ENCODE measurements at places on chromosomes 3 and 15.

- no peak for DNase-seq
Observed at GRCh38 chr3:172201136-172201869, 161.9 kb downstream of the FNDC3B start.

- no peak for DNase-seq
Observed at GRCh38 chr3:61934505-61934871, 373.1 kb downstream of the PTPRG start.

DNA sequence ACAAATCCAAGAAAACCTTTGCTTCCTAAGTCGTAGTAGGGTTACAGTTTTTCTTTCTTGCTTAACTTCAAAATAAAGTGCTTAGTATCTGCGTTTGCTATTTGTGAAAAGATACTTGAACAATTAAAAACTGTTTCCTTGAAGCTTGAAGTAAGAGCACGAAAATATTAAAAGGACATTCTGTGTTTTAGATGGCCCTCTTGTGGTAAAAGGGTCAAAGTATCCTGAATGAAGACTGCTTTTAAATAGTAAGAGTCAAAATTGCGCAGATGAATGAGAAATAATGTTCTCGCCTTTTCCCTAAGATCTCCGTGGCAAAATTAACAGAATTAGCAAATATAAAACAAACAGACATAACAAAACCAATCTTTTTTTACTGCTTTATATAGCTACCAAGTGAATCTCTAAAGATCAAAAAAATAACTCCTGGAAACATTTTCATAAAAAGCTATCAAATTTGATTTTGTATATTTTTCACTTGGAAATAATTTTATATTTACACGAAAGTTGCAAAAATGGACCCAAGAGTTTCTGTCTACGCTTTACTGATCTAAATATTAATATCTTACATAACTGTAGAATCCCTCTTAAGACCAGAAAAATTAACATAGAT is 175.4 kb downstream of the MBNL1 start:
- no peak for DNase-seq

- DNase-seq: no peak
Observed at GRCh38 chr3:73332558-73332957, 271.1 kb downstream of the EBLN2 start.

GRCh38 chr15:76184650-76185035 is 124.9 kb downstream of the TMEM266 start:
- no peak for DNase-seq

DNA sequence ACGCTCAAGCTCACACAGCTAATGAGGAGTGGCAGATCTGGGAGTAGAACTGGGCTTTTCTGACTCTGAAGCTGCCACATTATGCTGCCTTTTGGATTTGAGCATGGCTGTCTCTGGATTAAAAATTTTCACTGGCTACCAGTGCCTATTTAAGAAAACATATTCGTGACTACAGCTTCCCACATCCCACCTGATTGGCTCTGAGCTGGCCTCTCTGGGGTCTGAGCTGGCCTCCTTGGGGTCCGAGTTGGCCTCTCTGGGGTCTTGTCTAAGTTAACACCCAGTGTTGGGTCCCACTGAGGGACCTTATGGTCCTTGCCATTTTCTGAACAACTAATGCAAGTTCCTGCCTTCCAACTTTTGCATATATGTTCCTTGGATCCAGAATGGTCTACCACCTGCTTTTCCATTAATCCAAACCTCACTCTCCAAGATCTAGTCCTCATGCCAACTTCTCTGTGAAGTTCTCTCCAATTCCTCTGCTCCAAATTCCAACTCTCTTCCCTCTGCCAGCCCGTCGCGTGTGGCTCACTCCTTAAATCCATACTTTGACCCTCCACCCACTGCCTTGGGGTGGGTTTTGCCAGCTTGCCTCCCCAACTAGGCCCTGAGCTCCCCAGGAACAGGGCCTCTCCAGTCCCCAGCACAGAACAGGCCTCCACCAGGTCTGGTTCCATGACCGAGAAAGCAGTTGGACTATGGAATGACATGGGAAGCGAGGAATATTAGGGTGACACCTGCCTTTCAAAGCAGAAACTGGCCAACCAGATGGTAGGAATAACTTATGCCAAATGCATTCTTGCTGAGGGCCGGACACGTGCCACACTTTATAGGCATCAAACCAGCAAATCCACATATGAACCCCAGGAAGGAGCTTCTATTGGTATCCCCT is 42.5 kb downstream of the ATP2B2 start:
- no peak for DNase-seq
